ENCODE measurements at places on chromosomes 13 and 19. TPM values are rescaled to one million over a fixed set of nuclear protein-coding genes. Genes with fewer than 3 reads are reported as not detected.

GRCh38 chr19:8393871-8394250 is 3.7 kb downstream of the RAB11B start:
- DNase-seq, result no peak

DNA sequence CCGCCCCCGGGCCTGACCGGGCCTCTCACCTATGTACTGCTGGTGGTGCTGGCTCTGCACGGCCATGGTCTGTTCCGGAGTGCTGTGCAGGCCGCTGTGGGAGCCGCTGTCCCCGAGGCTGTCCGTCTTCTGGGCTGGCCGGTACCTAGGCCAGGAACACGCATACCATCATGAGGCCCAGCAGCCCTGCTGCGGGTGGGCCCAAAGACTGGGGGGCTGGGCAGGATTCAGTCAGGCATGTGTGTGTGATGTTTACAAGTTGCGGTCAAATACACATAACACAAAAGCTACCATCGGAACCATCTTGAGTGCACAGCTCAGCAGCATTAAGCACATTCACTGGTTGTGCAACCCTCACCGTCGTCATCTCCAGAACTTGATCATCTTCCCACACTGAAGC is 32.2 kb upstream of the RANBP3 start:
- DNase-seq, result peak; percentile 61

GRCh38 chr13:105518086-105518485 is 1017.4 kb downstream of the EFNB2 start:
- no peak for DNase-seq

- no peak for DNase-seq
Observed at GRCh38 chr13:97499181-97499580, 65.2 kb downstream of the RAP2A start.

- no peak for DNase-seq
Observed at GRCh38 chr13:93559718-93560117, 333.1 kb downstream of the GPC6 start.

GRCh38 chr19:39494661-39495060 is 4.1 kb upstream of the DLL3 start:
- no peak for DNase-seq

DNA sequence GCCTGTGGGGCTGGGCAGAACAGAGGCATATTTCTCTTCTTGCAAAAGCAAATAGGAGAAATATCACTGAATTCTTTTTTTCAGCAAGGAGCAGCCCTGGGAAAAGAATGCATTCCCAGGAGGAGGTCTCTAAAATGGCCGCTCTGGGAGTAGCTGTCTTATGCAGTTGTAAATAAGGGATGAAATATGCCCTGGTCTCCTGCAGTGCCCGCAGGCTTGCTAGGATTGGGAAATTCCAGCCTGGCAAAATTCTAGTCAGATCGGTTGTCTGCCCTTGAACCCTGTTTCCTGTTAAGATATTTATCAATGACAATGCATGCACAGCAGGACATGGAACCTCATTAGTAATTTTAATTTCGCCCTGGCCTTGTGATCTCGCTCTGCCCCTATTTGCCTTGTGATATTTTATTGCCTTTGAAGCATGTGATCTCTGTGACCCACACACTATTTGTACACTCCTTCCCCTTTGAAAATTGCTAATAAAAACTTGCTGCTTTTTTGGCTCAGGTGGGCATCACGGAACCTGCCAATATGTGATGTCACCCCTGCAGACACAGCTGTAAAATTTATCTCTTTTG is 1993.2 kb downstream of the PCDH9 start:
- no peak for DNase-seq

Gene GRK1
- polyA plus RNA-seq, result 3.1 TPM

Data from left lung (tissue), 14 donors.